Activated CD8-positive, alpha-beta memory T cell treated with anti-CD3 and anti-CD28 coated beads, Interleukin-2, amount 50 U/mL, for 48 hours (primary cell): ENCODE measurements at places on chromosomes 1 and 21.
A peak's percentile ranks its signal among the peaks of the same experiment; 100 is the strongest.

DNA sequence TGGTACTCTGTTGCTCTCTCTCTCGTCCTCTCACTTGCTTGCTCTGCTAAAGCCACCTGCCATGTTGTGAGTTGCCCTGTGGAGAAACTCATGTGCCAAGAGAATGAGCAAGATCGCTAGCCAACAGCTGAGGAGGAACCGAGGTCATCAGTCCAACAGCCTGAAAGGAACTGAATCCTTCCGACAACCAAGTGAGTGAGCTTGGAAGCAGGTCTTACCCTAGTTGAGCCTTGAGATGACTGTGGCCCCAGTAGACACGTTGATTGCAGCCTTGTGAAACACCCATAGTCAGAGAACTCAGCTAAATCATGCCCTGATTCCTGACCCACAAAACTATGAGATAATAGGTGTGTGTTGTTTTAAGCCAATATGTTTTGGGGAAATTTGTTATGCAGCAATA, 48.1 kb upstream of the BACH1 start:
- DNase-seq, result no peak

GRCh38 chr1:60073605-60074278, at the start of gene C1orf87:
Gene C1orf87, minus strand, starts transcription at chr1:60073770. Its CDS starts 1,127 bp downstream, at chr1:60072643.
- no peak for DNase-seq

GRCh38 chr1:234941321-234942011, 187.2 kb downstream of the TOMM20 start:
- peak; percentile 40 for DNase-seq

GRCh38 chr1:232062967-232063366, 436.4 kb downstream of the DISC1 start:
- DNase-seq, result no peak

DNA sequence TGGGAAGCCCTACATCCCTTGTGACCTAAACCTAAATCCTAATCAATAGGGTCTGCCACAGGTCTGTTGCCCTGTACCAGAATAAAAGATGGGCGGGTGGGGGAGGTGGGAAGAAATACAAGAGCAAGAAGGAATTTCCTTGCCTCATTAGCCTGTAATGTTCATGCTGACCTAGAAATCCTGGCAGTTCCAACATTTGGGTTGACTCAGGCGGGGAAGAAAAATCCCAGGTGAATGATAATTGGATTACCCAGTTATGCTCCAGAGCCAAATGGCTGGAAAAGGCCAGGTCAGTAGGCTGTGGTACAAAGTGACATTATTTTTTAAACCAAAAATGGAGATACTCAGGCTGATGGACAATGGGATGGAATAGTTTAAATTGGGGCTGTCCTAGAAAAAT, 27.3 kb upstream of the A3GALT2 start:
- DNase-seq, result no peak

- DNase-seq, result no peak
These were observed 2.3 kb upstream of the BCAN start for GRCh38 chr1:156639601-156640101.

DNA sequence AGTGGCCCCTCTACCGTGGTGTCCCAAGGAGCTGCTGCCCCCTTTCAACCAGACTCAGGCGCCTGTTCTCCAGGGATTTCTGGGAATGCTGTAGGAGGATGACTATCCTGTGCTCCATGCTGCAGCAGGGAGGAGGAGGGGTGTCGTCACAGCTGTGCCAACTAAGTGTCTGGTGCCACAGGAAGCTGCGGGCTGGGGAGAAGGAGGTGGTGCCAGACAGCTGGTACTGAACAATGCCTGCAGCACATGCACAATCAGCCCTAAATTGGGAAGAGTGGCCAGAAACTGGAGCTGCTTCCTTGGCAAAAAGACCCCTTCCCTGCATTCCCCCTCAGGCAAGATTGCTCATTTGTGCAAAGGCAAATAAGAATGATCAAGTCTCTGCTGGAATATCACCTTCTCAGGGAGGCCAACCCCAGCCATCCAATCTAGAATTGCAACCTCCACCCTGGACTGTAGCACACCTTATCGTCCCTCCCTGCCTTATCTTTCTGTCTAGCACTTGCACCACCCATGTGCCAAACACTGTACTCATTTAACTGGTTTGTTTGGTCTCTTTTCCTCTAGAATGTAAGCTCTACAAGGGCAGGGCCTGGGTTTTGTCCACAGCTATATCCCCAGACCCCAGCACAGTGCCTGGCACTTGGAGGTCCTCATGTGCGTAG, 33.3 kb downstream of the LAMB3 start:
- no peak for DNase-seq

DNA sequence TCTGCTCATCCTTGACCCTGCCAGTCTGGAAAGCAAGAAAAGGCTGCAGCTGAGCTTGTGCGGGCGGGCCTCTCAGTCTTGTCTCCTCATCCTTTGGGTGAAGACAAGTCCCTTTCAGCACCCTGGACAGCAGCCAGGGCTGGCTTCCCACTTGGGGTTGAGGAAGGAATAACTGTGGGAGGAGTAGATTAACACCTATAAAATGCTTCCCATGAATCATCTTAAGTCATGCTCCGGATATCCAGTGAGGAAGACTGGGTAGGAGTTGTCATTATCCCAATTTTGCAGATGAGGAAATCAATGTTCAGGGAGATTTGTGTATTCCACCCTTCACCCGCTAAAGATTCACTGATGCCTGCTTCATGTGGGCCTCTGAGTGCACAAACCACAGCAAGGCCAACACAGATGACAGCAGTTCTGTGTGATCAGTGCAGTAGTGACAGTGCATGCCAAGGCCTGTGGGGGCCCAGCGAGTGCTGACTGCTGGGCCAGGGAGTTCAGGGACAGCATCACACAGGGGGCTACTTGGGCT, 20.1 kb upstream of the COL16A1 start:
- DNase-seq, result peak; percentile 81

DNA sequence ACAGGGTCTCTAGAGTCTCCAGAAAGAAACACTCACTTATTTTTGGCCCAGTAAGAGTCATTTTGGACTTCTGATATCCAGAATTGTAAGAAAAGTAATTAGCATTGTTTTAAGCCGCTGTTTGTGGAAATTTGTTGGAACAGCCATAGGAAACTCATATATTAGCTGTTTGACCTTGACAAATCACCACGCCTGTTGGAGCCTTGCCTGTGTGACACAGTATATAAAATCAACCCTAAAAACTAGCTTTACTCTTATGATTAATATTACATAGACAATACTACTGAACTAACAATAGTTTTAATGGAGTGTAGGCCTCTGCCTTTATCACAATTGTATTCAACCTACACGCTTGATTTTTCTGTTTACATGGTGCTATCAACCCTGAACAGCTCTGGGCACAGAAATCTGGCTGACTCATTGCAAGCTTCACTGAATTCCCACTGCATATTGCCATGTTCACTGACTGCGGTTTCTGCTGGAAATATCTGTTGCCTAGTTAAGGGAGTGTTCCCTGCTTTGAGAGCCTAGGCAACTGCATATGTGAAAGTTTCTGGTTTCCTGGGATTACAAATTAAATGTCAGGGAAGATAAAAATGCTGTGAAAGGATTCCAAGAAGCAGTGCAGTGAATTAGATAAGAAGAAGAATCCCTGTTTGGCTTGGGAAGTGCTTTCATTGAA, 419.5 kb upstream of the DEPDC1 start:
- DNase-seq, result no peak

- DNase-seq, result no peak
These were observed 639.7 kb upstream of the USP24 start for GRCh38 chr1:55854911-55855310.

DNA sequence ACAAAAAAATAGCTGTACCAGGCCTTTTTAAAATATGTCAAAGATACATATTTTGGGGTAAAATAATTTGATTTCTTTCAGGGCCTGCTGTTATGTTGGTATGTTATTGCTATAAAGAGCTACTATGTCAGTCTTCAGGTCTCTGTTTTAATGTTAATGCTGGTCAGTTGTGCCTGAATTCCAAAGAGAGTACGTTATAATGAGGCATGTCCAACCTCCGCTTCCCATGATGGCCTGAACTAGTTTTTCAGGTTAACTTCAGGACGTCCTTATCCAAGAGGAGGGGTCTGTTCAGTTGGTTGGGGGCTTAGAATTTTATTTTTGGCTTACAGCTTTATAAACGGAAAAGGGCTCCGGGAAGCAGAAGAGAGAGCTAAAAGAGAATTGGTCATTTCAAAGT, 34.9 kb upstream of the LYPD8 start:
- DNase-seq, result no peak

- DNase-seq, result no peak
These were observed 195.0 kb downstream of the GIPC2 start for GRCh38 chr1:78240755-78241154.

GRCh38 chr1:7624791-7625355, 146.2 kb upstream of the VAMP3 start:
- no peak for DNase-seq

DNA sequence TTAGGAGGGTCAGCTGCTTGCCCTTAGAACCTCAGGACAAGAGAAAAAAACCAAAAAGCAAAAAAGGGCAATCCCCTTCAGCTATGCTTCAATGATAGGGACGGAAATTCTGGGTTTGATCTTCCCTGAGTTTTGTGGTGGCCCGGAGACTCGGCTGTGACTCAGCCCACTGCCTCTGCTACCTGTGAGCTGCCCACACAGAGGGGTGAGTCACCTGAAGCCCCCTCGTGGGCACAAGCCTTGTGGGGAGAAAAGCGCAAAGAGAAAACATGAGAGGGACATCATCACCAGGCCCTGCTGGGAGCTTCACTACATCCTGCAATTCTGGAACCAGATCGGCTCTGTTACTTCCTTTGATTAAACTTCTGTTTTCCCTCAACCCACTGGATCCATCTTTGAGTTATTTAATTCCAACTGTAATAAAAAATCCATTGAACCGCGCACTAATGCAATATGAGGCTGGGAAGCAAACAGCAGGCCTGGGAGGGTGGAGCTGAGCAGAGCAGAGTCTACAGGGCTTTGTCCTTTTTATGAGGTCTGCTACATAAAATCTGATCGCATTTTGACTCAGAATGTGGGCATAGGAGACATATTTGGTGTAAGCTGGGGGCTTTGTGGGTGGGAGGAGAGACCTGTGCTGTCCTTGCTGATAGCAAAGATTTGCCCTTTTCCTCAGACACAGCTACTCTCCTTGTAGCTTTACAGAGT, 58.7 kb upstream of the STUM start:
- DNase-seq, result no peak

DNA sequence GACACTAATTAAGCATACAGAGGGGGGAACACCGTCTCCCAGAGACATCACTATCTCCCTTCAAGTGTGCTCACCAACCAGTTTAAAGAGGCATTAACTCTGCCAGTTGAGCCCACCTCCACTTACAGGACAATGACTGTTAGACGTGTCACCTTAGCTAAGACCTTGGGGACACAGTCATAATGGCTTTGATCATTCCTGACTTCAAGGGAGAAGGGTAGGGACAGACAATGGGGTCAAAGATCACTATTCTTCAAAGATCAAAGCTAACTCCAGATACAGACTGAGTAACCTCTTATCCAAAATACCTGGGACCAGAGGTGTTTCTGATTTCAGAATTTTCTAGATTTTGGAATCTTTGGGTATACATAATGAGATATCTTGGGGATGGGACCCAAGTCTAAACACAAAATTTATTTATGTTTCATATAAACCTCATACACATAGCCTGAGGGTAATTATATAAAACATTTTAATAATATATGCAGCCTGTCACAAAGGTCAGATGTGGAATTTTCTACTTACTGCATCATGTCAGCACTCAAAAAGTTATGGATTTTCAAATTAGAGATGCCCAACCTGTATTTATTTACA, 246.1 kb downstream of the SLC45A1 start:
- no peak for DNase-seq

DNA sequence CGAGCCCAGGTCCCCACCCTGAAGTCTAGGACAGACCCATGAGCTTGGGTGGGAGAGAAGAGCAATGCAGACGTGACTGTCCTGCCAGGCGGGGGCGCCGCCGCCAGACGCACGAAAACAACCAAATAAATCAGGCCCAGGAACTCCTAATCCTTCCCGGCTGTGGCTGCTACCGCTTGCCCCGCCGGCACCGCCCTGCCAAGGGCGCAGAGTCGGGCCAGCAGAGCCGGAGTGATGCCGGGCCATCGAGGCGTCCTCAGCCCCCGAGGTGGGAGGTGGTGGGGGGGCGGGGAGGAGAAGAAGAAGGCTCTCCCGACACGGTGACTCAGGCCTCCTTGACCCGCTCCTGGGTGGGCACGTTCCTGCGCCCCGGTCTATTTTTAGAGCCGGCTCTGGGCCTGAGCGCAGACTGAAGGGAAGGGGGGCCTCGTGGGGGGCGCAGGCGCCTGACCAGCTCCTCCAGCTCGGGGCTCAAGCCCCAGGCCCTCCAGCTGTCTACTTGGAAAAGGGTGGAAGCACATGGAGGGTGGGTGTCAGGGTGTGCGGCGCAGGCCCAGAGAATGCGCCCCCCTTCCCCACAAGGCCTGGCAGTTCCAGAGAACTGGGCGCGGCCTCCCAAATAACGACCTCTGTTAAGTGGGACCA, 10.7 kb upstream of the COL16A1 start:
- peak; percentile 62 for DNase-seq

DNA sequence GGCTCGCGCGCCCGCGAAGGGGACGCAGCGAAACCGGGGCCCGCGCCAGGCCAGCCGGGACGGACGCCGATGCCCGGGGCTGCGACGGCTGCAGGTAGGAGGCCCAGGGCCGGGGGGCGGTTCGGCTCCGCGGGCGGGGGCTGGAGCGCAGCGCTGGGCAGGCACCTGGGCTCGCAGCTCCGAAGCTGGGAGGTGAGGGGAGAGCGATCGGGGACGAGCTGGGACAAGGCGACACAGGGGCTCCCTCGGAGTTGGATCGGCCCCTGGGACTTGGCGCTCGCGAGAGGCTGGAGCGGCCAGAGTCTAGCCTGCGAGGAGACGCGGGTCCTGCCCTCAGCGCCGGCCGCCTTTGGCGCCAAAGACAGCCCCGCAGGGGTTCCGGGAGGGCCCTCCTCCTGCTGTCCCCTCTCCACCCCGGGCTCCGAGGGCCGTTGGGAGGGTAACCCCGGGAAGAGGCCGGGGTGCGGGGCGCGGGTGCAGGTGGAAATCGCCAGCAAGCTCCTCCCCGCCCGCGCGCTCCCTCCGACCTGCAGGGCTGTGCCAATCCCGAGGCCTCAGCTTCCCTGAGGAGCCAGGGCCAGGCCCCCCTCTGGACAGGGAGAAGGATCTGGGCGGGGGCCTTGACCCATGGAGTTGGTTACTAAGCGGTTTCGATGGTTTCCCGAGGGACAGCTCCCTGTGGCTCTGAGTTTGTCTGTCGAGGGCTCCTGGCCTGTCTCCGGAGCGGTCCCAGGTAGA, 401 bp downstream of the TP73 start:
- DNase-seq, result no peak

GRCh38 chr1:193927550-193927949, 741.1 kb upstream of the B3GALT2 start:
- no peak for DNase-seq
